ENCODE measurements at places on chromosomes 13 and 19.

- no peak for DNase-seq
Observed at GRCh38 chr19:6733338-6734095, 3.9 kb downstream of the GPR108 start.

- no peak for DNase-seq
Observed at GRCh38 chr13:113260996-113261395, 36.0 kb upstream of the LAMP1 start.

GRCh38 chr13:23506807-23507291 lies 63.4 kb upstream of the TNFRSF19 start:
- DNase-seq, result peak; percentile 81

- peak; percentile 58 for DNase-seq
Observed at GRCh38 chr13:44932171-44932849, 57.0 kb downstream of the NUFIP1 start.

- DNase-seq, result peak; percentile 3
Observed at GRCh38 chr19:51565583-51565982, 5.5 kb upstream of the ZNF175 start.

DNA sequence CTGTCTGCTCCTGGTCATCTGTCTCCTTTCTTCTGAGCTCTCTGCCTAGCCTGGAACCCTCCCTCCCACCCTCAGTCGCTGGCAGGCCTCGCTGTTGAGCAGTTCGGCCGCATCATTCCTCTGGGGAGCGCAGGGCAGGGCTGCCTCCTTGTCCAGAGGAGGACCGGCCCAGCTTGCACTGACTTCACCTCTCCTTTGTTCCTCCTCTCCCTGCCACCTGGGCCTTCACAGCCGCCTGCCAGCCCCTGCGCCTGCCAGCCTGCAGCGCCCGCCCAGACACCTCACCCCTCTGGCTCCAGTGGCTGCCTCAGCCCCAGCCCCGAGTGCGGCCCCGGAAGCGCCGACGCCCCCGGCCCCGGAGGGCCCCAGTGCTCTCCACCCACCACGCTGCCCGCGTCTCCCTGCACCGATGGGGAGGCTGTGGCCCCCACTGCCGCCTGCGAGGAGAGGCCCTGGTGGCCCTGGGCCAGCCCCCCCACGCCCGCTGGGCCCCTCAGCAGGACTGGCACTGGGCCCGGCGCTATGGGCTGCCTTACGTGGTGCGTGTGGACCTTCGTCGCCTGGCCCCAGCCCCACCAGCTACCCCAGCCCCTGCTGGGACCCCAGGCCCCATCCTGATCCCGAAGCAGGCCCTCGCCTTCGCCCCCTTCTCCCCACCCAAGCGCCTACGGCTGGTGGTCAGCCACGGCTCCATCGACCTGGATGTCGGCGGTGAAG lies 7.2 kb downstream of the KMT5C start:
- no peak for DNase-seq

GRCh38 chr13:70908795-70909194 lies 800.5 kb upstream of the KLHL1 start:
- DNase-seq, result no peak

DNA sequence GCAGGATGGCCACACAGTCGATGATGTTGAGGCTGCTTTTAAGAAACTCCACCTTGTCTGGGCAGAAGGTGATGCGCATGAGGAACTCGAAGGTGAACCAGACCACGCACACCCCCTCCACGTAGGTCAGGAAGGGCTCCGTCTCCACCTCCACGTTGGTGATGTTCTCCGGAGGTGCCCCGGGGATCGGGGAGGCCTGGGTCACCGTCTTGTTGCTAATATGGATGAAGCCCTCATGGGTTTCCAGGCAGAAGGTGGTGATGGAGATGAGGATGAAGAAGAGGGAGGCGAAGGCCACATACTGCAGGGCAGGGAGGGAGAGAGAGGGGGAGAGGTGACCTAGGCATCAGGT lies 5.4 kb downstream of the KCNC3 start:
- no peak for DNase-seq

DNA sequence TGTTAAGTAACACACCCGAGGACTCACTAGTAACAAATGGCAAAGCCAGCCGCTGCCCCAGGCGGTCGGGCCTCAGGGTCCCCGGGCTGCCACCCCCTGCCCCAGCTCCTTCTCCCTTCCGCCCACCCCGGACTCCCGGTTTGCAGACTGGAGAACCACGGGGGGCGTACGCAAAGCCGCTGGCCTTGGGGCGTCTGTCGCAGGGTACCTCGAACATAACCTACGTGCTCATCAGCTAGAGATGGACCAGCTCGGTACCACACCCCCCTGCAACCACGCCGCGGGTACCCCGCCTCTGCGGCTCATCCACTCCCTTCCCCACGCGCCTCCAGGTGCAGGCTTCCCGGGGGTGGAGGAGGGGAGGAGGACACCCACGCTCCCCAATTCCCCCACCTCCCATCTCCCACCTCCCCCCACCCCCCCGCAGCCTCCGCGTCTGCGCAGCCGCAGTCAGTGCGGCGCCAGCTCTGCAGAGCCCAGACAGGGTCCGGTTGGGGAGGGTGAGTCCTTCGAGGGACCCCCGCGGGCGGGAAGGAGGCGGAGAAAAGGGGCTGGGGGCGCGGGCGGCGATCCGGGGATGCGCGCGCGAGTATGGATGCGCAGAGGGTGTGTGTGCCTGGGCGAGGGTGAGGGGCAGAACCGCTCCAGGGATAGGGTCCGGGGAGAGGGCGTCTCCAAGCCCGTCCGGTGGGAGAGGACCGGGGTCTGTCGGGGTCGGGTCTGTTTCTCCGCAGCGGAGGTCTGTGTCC lies at the start of gene SMIM17:
SMIM17 (plus strand) TSS at position 449 of the 749 bp plus-strand sequence. CDS start 2,509 bp downstream, outside the sequence.
- DNase-seq, result no peak

DNA sequence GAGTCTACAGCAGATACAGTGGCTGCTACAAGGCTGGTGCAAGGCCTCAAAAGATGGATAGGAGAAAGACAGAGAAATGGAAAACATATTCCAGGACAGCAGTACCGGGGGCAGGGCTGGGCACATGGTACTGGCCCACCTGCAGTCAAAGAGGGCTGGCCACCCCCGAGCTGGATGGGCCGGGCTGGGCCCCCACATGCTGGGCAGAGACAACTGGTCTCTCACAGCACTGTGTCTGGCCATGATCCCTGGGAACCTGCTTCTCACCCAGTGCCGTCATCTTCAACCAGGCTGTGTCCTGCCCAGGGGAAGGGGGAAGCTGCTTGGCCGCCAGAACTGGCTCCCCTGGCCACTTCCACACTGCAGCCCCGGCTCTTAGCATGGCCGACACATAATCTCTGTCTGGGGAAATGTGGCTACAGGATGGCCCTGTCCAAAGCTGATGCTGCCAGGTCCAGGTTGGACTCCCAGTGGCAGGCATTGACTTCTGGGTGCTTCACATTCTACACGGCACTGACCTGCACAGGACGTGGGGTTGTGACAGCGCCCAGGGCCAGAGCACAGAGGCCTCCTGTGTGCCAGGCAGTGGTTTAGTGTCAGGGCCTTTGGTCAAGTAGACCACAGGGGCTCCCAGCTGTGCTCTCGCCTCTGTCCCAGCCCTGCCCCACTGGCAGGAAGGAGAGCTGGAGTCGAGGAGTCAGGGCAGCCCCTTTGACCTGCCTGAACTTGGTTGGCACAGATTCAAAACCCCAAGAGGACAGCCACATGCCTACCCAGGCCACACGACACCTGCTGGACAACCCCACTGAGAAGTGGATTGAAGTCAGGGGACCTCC lies 21.7 kb downstream of the PEPD start:
- no peak for DNase-seq

DNA sequence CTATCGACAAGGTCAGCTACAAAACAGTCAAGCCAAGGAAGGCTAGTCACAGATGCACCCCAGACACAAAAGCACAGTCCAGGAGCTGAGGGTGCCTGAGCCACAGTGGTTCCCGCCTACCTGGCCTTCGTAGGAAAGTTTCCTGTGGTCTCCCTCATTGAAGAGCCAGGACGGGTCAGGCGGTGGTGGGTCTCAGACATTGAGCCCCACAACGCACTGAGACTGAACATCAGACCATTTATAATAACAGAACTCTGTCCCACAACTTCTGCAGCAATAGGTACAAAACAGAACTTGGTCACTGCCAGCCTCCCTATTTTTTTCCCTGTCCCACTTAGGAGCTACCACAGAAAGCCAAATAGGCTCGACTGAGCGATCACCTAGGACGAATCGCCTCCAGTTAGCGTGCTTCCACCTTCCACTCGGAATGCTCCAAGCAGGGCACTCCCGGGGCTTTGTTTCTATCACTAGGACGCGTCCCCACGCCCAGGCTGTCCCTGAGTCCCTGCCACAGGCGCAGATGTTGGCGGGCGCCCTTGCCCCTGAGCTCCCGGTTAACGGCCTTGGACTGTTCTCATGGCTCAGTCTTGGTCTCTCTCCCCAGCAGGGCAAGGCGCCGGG lies 640 bp upstream of the ZNF544 start:
- peak; percentile 9 for DNase-seq

GRCh38 chr19:50638600-50638999 lies 1.1 kb downstream of the SYT3 start:
- DNase-seq, result no peak

GRCh38 chr13:24039621-24040475 lies 120.7 kb upstream of the SPATA13 start:
- no peak for DNase-seq

GRCh38 chr13:73675821-73676220 lies 458.4 kb downstream of the KLF12 start:
- DNase-seq, result no peak

DNA sequence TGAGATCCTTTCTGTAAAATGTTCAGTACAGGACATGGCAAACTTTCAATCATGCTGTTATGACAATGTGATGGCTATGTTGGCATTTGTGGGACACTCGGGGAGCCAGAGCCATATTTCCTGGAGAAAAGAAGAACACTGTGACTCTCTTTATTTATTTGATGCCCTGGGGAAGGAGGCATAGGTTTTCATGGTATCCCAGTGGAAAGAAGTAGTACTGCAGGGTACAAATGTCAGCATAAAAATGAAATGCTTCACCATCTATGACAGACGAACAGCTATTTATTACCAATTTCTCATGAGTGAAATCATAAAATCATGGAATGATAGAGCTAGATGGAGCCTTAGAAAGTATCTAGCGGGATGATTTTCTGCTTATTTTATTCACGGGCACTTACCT lies 217.1 kb downstream of the COL4A1 start:
- DNase-seq, result peak; percentile 40

- DNase-seq, result peak; percentile 13
Observed at GRCh38 chr13:41418027-41418426, 39.3 kb upstream of the RGCC start.

GRCh38 chr13:77904031-77904430 lies 14.6 kb downstream of the EDNRB start:
- no peak for DNase-seq

GRCh38 chr13:99072941-99073340 lies 95.1 kb upstream of the DOCK9 start:
- DNase-seq, result no peak

GRCh38 chr13:35387682-35388250 lies 88.7 kb downstream of the MAB21L1 start:
- no peak for DNase-seq

DNA sequence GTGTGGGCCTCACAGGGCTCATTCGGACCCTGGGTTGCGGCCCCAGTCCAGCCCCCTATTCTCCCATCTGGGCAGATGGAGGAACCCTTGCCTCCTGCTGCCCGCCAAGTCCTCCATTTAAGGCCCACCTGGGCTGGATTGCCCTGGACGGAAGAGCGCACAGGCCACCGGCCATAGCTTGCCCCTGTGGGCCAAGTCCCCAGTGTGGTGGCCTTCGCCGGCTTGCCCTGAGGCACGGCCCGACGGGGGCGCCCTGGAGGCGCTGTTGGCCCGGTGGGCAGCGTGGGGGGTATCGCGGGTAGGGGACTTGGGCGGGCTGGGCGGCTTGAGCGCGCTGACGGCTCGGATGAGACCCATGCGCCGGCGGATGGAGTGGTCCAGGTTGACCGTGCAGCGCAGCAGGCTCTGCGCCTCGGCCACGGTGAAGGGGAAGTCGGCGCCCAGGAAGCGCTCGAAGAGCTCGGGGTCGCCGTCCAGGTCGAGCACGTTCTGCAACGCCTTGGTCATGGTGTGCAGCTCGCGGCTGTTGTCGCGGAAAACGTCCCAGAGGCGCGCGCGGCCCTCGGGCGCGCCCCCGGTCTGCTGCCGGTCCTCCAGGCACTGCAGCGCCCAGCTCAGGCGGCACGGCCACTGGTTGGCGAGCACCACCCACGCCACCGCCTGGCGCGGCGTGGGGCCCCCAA lies 8.8 kb downstream of the NKPD1 start:
- DNase-seq, result no peak

DNA sequence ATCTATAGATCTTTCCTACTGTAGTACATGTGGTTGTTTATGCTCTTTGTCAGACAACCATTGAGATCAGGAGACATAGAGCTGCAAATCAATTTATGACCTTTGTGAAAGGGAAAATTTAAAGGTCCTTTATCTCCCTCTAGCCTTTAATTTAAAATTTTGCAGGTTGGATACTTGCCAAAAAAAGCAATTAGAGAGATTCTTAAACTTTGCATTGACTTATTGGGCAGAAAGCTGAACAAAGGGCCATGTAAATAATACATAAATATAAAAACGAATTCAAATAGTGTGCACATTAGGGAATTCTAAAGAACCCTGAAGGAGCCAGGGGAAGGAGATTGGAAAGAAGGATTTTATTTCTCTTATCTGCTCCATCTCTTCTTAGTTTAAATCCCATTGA lies 22.0 kb upstream of the RB1 start:
- DNase-seq, result no peak

DNA sequence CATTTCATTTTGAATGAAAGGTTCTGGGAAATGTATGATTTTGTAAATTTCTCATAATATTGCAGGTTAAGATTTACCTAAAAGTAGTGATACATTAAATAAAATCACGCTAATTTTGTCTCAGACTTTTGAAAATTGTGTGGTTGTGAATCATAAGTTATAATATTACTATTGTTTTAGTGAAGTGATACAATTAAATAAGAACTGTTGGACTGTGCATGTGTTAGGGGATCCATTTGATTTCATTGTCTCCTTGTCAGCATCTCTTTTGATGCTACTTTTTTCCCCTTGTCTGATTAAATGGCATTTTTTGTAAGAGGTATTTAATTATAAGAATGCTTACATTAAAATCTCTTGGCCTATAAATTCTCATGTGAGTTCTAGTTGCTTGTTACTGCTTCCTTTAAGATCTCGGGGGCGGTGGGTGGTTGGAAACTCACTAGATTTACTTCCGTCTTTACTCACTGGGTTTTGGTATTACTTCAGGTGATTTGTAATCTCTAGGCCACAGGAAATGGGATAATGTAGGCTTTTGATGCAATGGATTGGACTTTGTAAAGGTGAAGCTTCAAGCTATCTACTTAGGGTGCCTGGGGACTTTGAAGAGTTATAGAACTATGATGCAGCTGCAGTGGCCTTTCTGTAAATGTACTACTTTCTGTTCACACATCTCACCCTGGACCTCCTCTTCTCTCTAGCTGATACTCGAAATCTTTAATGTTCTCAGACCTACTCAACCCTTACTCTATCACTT lies 66.5 kb downstream of the PAN3 start:
- DNase-seq, result no peak

All from ELR (cell line).